Right ventricle myocardium superior (tissue), 1 donor: ENCODE measurements at places on chromosomes 16 and 17. TPM values are rescaled to one million over a fixed set of nuclear protein-coding genes. Genes with fewer than 3 reads are reported as not detected.

The SDR42E2 gene
- total RNA-seq: not detected

The ZMYND15 gene
- not detected for total RNA-seq

The SMIM5 gene
- total RNA-seq: 12.5 TPM

The PRCD gene
- 4.0 TPM for total RNA-seq

The MYH1 gene
- not detected for total RNA-seq

The CYGB gene
- total RNA-seq: 34.2 TPM

The CNTNAP1 gene
- total RNA-seq: 4.2 TPM

The KRTAP16-1 gene
- total RNA-seq: not detected

The CIBAR2 gene
- total RNA-seq: not detected

The TBC1D3 gene
- not detected for total RNA-seq

The GNG13 gene
- total RNA-seq: not detected

GRCh38 chr16:12120982-12121652 lies 144.6 kb downstream of the SNX29 start:
- DNase-seq: no peak

GRCh38 chr17:28365487-28365886 lies 488 bp upstream of the SEBOX start:
- no peak for DNase-seq

- no peak for DNase-seq
These were observed 83.5 kb downstream of the FTO start for GRCh38 chr16:53787423-53787822.

GRCh38 chr17:14067347-14067746 lies 2.0 kb upstream of the COX10 start:
- DNase-seq: no peak

- DNase-seq: peak; percentile 79
These were observed 68.8 kb downstream of the ABR start for GRCh38 chr17:1110862-1111598.

GRCh38 chr17:80832266-80832676 lies 159.4 kb upstream of the CHMP6 start:
- no peak for DNase-seq

GRCh38 chr17:36074365-36074764 lies 10.3 kb downstream of the CCL18 start:
- DNase-seq: no peak

DNA sequence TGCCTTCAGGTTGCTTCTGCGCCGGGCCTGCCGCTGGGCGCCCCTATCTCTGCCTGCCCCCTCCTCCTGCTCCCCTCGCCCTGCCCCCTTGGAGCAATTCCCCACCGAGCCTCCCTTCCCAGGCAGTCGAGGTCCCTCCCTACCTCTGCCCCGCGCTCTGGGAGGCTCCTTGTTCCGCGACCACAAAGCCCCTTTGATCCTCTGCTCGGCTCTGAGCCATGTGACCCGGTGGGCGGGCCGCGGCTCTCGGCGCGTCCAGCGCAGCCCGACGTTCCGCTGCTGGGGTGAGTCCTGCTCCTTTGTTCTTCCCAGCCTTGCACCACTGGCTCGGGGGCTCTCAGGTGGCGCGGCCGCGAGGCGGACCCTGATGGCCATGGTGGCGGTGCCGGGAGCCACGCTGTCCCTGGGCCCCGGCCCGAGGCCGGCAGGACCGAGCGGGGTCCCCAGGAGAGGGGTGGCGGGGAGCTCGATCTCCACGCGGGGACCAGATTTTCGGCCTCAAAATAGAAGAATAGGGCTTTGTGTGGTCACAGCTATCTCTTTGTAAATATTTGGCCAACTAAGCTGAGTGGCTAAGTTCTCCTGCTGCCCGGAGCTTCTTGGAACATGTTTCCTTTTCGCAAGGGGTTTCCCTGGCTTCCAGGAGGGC lies 310.6 kb downstream of the SEC14L1 start:
- peak; percentile 84 for DNase-seq

GRCh38 chr17:6608321-6608720 lies 32.2 kb downstream of the KIAA0753 start:
- no peak for DNase-seq

DNA sequence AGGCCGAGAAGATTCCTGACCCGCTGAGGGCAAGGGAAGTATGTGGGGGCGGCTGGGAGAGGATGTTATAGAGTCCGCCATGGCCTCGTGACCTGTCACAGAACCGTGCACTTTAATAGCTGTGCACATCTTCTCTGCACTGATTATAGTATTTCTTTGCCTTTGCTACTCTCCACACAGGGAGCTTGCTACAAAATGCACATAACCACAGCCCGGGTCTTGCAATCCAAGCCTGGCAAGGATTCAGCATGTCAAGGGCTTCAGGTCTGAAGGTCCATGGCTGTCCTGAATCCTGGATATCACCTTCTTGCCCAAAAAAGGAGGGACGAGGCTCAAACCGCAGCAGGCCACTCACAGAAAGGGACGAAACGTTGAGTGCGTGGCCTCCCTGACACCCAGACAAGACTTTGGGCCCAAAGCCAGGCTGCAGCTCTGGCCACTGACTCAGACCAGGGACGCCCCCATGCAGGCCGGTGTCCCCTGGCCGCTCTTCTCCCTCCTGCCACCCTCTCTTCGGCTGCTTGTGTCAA lies 43.7 kb downstream of the USP22 start:
- DNase-seq: no peak

GRCh38 chr17:8031261-8031661 lies 7.6 kb upstream of the ALOX15B start:
- no peak for DNase-seq

DNA sequence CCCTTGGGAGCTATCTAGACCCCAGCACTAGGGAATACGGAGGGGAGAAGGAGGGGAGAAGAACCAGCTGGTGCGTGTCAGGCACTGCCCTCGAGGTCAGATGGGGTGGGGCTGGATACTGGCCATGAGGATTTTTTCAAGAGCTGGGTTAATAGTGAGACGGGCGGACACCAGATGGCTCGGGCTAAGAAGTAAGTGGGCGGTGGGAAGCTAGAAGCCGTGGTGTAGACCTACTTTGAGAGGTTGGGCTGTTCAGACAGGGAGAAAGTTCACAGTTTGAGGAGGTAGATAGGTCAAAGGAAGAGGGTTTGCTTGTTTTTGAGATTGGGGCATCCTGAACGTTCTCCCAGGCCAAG lies 303.8 kb downstream of the SEC14L1 start:
- peak; percentile 77 for DNase-seq

- DNase-seq: no peak
These were observed 1.7 kb upstream of the METTL22 start for GRCh38 chr16:8619671-8620370.
